ENCODE measurements at places on chromosomes 3 and 15.

DNA sequence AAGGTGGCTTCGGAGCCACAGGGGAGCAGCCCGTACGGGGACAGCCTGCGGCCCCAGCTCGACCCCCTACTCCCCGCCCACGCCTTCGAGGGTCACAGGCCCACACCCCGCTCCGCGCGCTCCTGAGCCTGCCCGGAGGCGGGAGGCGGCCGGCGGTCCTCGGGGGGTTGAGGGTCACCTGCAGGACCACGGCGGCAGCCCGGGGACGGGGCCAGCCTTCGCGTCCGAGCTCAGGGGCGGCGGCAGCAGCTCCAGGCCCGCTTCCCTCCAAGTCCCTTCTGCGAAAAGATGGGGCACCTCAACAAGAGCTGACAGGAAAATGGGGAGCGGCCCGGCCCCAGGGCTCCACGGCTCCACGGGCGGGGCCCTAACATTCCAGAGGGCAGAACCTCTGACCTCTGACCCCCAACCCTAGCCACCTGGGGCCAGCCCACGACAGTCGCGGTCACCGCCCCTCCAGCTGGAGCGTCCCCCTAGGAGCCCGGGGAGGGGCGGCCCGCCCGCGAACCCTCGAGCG is 428 bp downstream of the LYSMD4 start:
- no peak for DNase-seq

- no peak for DNase-seq
Measured at GRCh38 chr15:40217166-40217824, 21.6 kb upstream of the PAK6 start.

GRCh38 chr3:61669203-61669602 is 107.8 kb downstream of the PTPRG start:
- DNase-seq, result no peak

- peak; percentile 45 for DNase-seq
Measured at GRCh38 chr3:72938471-72939265, 50.8 kb downstream of the GXYLT2 start.

- no peak for DNase-seq
Measured at GRCh38 chr15:69623392-69624154, 171.0 kb downstream of the RPLP1 start.

GRCh38 chr15:77410701-77411618 is 8.9 kb downstream of the PEAK1 start:
- DNase-seq, result no peak

- no peak for DNase-seq
Measured at GRCh38 chr3:114454551-114455251, 160.9 kb downstream of the TIGIT start.
